ENCODE measurements at places on chromosomes 3 and 15.
A peak's percentile ranks its signal among the peaks of the same experiment; 100 is the strongest.

- DNase-seq = peak; percentile 23
- H3K4me3 ChIP-seq = no peak overlapping the region
- no peaks in the 10 kb centered on the region for H3K27me3 ChIP-seq
- peak overlapping the region; percentile 88 for H3K27ac ChIP-seq
- no peaks in the 10 kb centered on the region for H3K36me3 ChIP-seq
These were observed 121.9 kb upstream of the PHLDB2 start for GRCh38 chr3:111737047-111737705.

DNA sequence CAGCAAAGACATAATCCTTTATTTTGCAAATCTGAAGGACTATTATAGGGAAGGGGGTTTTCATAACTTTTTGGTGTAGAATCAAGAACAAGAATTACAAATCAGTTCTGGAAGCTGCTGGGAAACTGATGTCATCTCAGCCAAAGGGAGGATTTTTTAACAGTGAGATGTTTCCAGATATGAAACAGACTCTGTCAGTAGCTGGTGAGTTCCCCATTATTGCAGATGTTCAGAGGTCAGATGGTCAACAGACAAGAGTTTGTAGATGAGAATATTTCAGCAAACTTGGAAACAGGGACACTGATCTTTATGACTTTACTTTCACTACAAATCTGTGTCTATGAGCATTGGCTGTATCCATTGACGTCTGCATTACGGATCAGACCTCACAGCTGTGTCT lies 71.9 kb upstream of the LPP start:
- H3K4me1 ChIP-seq = no peaks in the 10 kb centered on the region
- no peak for DNase-seq
- no peak overlapping the region for H3K4me3 ChIP-seq
- H3K36me3 ChIP-seq = no peaks in the 10 kb centered on the region
- H3K27ac ChIP-seq = no peak overlapping the region

DNA sequence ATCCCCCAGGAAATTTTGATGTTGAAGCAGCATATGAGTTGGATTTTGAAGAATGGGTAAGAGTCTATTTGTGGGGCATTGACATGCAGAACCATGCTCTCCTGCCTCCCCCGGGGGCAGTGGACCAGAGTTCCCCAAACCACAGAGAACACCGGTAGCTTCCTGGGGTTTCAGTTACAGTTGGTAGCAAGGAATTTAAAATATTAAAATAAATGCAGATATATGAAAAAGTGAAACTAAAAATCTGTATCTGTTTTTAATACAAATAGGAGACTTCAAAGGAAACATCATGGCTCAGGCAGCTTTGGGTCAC lies 37.4 kb downstream of the SLC9A9 start:
- no peak overlapping the region for H3K27ac ChIP-seq
- H3K4me1 ChIP-seq = no peaks in the 10 kb centered on the region
- no peaks in the 10 kb centered on the region for H3K36me3 ChIP-seq
- no peak overlapping the region for H3K4me3 ChIP-seq
- H3K27me3 ChIP-seq = no peaks in the 10 kb centered on the region

DNA sequence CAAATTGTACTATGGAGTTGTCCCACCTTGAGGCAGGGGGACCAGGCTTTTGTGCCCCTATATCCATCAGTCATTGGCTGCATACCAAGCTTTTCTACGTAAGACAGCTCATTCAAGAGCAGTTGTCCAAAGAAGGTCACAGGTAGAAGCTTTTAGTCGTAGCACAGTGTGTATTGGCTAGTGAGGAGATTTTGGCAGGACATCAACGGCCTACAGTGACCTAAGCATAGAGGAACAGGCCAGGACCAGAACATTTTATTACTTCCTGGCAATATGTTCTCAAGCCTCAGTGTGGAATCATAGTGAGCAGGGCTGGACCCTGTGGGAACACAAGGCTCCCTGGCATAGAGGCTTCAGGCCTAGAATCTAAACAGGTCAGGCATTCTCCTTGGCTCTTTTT lies 105.4 kb upstream of the ANKRD28 start:
- peak overlapping the region; percentile 79 for H3K27ac ChIP-seq
- H3K27me3 ChIP-seq = no peaks in the 10 kb centered on the region
- no peak overlapping the region for H3K4me3 ChIP-seq
- no peaks in the 10 kb centered on the region for H3K36me3 ChIP-seq
- DNase-seq = peak; percentile 88

DNA sequence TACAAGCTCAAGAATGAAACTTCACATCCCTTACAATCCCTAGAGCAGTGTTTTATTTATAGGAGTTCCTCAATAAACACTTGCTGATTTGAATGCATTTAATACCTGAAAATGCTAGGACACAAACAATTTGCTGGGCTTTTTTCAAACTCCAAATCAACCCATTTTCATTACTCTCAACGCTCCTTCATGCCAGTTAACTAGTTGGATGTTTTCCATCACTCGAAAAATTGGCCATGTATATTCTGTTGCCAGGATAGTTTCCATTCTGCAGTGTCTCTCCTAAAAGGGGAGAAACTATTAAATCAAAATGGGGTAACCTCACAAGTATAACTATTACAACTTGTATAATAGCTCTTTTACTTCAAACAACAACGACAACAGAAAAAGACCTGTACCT lies 1.2 kb downstream of the GBE1 start:
- peaks cover 24% of the 10 kb centered on the region for H3K4me1 ChIP-seq
- no peak for DNase-seq
- H3K27ac ChIP-seq = peak overlapping the region; percentile 99
- no peaks in the 10 kb centered on the region for H3K36me3 ChIP-seq
- no peaks in the 10 kb centered on the region for H3K27me3 ChIP-seq
- H3K4me3 ChIP-seq = peak overlapping the region; percentile 8

Measured in body of pancreas (tissue), 4 donors.